ENCODE measurements at places on chromosomes 7 and 10. TPM values are rescaled to one million over a fixed set of nuclear protein-coding genes. Genes with fewer than 3 reads are reported as not detected.
A peak's percentile ranks its signal among the peaks of the same experiment; 100 is the strongest.

GRCh38 chr7:155356323-155357105 lies 58.8 kb downstream of the INSIG1 start:
- no peak overlapping the region for H3K4me3 ChIP-seq
- DNase-seq = no peak
- H3K4me1 ChIP-seq = peaks cover 15% of the 10 kb centered on the region
- H3K27me3 ChIP-seq = peaks cover 20% of the 10 kb centered on the region
- H3K36me3 ChIP-seq = no peaks in the 10 kb centered on the region

- no peaks in the 10 kb centered on the region for H3K4me1 ChIP-seq
- H3K27me3 ChIP-seq = peaks cover 26% of the 10 kb centered on the region
- no peak overlapping the region for H3K27ac ChIP-seq
- H3K36me3 ChIP-seq = no peaks in the 10 kb centered on the region
- H3K4me3 ChIP-seq = peak overlapping the region; percentile 77
- DNase-seq = no peak
Observed at GRCh38 chr10:124091646-124092249, 1.6 kb downstream of the CHST15 start.

GRCh38 chr7:106405697-106406141 lies 120.9 kb upstream of the NAMPT start:
- H3K27me3 ChIP-seq = peaks cover 34% of the 10 kb centered on the region
- H3K27ac ChIP-seq = no peak overlapping the region
- H3K4me1 ChIP-seq = no peaks in the 10 kb centered on the region
- H3K36me3 ChIP-seq = no peaks in the 10 kb centered on the region
- DNase-seq = no peak

The FKBP6 gene
- total RNA-seq = not detected

The CTAGE6 gene
- total RNA-seq = not detected

The EBLN1 gene
- total RNA-seq = not detected

DNA sequence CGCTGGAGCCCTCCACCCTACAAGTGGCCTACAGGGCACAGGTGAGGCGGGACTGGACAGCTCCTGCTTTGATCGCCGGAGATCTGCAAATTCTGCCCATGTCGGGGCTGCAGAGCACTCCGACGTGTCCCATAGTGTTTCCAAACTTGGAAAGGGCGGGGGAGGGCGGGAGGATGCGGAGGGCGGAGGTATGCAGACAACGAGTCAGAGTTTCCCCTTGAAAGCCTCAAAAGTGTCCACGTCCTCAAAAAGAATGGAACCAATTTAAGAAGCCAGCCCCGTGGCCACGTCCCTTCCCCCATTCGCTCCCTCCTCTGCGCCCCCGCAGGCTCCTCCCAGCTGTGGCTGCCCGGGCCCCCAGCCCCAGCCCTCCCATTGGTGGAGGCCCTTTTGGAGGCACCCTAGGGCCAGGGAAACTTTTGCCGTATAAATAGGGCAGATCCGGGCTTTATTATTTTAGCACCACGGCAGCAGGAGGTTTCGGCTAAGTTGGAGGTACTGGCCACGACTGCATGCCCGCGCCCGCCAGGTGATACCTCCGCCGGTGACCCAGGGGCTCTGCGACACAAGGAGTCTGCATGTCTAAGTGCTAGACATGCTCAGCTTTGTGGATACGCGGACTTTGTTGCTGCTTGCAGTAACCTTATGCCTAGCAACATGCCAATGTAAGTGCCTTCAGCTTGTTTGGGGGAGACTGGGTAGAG lies at the start of gene COL1A2:
Gene COL1A2 (plus strand): TSS at position 459 of the 704 bp plus-strand sequence. CDS start 137 bp downstream, at position 596.
- peaks cover 27% of the 10 kb centered on the region for H3K27me3 ChIP-seq
- peaks cover 54% of the 10 kb centered on the region for H3K4me1 ChIP-seq
- peak; percentile 97 for DNase-seq
- H3K27ac ChIP-seq = peak within 1 kb of the TSS; percentile 99
- H3K36me3 ChIP-seq = peaks cover 58% of the 10 kb centered on the region

The COL17A1 gene
- 0.82 TPM for total RNA-seq

DNA sequence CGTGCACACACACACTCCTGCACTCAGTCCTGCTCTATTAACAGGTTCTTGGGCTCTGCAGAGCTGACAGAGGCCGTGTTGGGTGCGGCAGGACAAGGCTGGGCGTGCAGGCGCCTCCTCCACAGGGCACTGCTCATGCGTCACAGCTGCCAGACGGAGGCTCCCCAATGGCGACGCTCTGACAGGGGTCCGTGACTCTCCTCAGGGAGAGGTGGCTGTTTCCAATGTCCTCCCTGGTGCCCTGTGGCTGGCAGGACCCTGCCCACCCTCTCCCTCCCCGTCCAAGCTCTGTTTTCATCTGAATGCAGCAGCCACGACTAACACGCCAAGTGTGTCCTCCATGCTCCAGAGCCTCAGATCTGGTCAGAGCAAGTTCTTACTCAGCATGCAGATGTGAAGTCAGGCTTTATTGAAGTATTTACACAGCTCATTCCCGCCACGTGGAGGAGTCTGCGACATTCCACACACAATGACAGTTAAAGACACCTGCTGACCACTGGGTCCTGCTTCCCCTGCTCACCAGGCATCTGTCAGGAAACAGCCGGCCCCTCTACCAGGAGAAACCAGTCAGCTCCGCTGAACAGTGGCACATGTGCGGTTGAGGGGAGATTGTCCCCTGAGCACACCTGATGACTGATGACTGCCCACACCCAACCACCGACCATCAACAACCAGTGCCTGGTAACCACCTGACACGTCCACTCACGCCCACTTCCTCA lies 116.7 kb downstream of the VIPR2 start:
- H3K27ac ChIP-seq = no peak overlapping the region
- no peaks in the 10 kb centered on the region for H3K36me3 ChIP-seq
- peak overlapping the region; percentile 56 for H3K4me3 ChIP-seq
- no peaks in the 10 kb centered on the region for H3K4me1 ChIP-seq
- no peaks in the 10 kb centered on the region for H3K27me3 ChIP-seq

GRCh38 chr10:100894033-100894432 lies 18.7 kb upstream of the SLF2 start:
- peaks cover 47% of the 10 kb centered on the region for H3K4me1 ChIP-seq
- no peaks in the 10 kb centered on the region for H3K36me3 ChIP-seq

GRCh38 chr10:121420006-121420405 lies 178.2 kb downstream of the FGFR2 start:
- no peaks in the 10 kb centered on the region for H3K4me1 ChIP-seq
- DNase-seq = no peak
- H3K4me3 ChIP-seq = no peak overlapping the region
- H3K36me3 ChIP-seq = no peaks in the 10 kb centered on the region
- H3K27me3 ChIP-seq = no peaks in the 10 kb centered on the region
- no peak overlapping the region for H3K27ac ChIP-seq

GRCh38 chr7:96430356-96430755 lies 108.5 kb upstream of the SLC25A13 start:
- no peak overlapping the region for H3K4me3 ChIP-seq
- H3K36me3 ChIP-seq = no peaks in the 10 kb centered on the region
- no peak for DNase-seq
- no peaks in the 10 kb centered on the region for H3K27me3 ChIP-seq
- H3K4me1 ChIP-seq = no peaks in the 10 kb centered on the region
- no peak overlapping the region for H3K27ac ChIP-seq

The LRMDA gene
- total RNA-seq = 0.06 TPM

GRCh38 chr7:116150588-116150987 lies 59.8 kb upstream of the TES start:
- no peak overlapping the region for H3K27ac ChIP-seq
- H3K4me3 ChIP-seq = 0 out of 2 replicates have a peak overlapping the region, but pooled peaks have one; percentile 9
- no peak for DNase-seq
- no peaks in the 10 kb centered on the region for H3K27me3 ChIP-seq
- 0 out of 2 replicates have a peak, but pooled peaks cover 6% of the 10 kb centered on the region for H3K36me3 ChIP-seq

DNA sequence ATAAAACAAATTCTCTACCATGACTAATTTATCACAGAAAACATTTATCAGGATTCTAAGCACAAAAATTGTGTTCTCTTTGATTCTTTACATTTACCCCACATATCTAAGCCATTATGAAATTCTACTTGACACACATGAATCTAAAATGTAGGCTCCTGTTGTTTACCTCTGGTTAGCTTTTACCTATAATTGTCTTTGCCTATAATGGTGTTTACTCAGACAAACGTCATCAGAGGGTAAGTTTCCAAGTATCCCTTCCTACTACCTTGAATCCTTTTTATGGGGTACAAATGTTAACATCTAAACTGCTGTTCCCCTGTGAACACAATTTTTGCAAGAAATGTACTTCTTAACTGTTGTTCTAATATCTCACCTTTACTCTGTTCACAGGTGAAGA lies 63.5 kb downstream of the MINDY3 start:
- no peak overlapping the region for H3K27ac ChIP-seq
- H3K4me3 ChIP-seq = no peak overlapping the region
- H3K4me1 ChIP-seq = peaks cover 28% of the 10 kb centered on the region

DNA sequence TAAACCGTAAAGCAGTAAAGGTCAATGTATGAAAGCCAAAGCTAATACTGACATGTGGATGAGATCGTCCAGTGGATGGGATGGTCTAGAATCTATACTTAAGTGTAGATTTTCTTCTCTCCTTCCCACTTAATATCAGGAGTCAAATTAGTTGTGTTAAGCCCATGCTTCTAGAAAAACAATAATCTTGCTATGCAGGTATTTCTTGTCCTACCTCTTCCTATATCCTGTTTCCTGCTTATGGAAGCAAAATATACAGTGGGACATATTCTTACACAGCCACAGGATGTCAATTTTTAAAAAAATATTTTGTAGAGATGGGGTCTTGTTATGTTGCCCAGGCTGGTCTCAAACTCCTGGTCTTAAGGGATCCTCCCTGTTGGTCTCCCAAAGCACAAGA lies 27.5 kb downstream of the CPEB3 start:
- no peaks in the 10 kb centered on the region for H3K27me3 ChIP-seq
- DNase-seq = no peak
- peaks cover 4% of the 10 kb centered on the region for H3K4me1 ChIP-seq
- H3K27ac ChIP-seq = no peak overlapping the region

The CTTNBP2 gene
- total RNA-seq = not detected

DNA sequence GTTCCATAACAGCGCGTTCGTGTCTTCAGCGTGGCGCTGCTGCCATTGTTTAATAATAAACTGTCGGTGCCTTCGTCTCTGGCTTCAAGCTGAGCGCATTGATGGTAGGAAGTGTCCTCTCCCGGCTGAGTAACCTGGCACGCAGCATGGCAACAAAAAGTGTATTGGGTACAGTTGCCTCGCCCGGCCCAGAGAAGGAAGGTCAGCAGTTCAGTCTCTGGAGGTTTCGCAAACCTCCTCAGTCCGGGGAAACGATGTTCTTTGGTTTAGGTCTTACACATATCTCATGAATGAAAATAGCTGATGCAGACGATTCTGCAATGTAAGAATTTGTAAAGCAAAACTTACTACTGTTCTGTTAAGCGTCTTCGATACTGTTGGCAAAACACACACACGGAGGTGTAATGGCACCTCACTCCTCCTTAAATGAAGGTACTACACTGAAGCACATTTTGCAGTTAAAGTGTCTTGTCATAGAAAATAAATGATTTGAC lies 739 bp upstream of the CCDC186 start:
- H3K4me1 ChIP-seq = peaks cover 27% of the 10 kb centered on the region
- peaks cover 8% of the 10 kb centered on the region for H3K27me3 ChIP-seq
- DNase-seq = peak; percentile 12
- peaks cover 13% of the 10 kb centered on the region for H3K36me3 ChIP-seq

GRCh38 chr7:28135760-28136159 lies 44.8 kb downstream of the JAZF1 start:
- H3K4me3 ChIP-seq = no peak overlapping the region
- peaks cover 46% of the 10 kb centered on the region for H3K4me1 ChIP-seq
- H3K27me3 ChIP-seq = no peaks in the 10 kb centered on the region
- DNase-seq = no peak
- no peak overlapping the region for H3K27ac ChIP-seq

The LIPF gene
- total RNA-seq = not detected

The TRIM50 gene
- not detected for total RNA-seq

- no peak overlapping the region for H3K27ac ChIP-seq
- no peak for DNase-seq
- H3K4me3 ChIP-seq = no peak overlapping the region
- no peaks in the 10 kb centered on the region for H3K36me3 ChIP-seq
- no peaks in the 10 kb centered on the region for H3K4me1 ChIP-seq
Observed at GRCh38 chr7:1053816-1054370, 9.5 kb downstream of the GPR146 start.

All from HFFc6 (cell line).